ENCODE measurements at places on chromosomes 3 and 15.

DNA sequence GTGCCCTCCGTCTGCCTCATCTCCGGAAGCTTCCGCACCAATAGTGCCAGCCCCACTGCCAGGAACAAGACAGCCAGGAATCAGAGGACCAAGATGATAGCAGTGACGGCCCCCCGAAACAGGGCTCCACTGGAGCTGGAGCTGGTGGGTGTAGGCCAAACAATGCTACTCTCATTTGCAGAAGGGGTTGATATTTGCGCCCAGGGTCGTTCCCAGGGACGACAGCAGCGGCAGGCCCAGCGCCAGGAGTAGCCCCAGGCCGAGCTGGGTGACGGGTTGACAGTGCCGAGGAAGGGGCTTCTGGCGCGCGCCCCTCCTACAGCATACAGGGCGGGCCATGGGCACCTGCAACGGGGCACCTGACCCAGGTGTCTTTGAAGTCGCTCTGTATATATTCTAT is 301.4 kb downstream of the CNTN6 start:
- no peak for DNase-seq

DNA sequence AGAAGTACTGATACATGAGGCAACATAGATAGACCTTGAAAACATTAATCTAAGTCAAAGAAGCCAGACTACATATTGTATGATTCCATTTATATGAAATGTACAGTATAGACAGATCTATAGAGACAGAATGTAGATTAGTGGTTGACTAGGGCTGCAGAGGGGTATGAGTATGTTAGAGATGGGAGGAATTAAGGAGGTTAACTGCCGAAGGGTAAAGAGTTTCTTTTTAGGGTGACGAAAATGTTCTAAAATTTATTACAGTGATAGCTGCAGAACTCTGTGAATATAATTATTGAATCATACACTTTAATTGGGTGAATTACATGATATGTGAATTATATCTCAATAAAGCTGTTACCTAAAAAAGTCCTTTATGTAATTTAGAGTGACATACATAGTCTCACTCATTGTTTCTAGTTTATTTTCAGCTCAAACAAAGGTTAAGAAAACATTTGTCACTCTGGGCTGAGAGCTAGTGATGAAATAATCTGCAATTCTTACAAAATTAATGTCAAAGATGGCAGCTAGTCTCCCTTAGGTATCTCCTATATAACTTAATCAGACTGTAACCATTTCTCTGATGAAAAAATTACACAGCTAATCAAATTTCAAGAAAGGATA is 61.4 kb downstream of the DENND4A start:
- no peak for DNase-seq

DNA sequence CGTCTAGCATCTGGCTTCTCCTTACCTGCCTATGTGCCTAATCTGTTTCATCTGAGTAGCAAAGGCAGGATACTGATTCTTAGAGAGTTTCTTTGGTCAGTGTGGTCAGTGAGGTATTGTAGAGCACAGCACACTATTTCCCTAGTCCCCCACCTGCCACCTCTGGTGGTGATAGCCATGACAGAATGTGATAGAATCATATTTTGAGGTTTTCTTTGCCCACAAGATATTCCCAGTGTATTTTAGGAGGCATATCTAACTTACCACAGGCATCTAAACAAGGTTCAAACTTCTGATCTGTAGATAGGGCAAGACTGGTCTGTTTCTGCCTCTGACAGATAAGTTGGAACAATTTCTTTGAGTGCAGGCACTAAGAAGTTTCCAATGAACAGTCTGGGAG is 188.0 kb downstream of the SOX2 start:
- DNase-seq = no peak

DNA sequence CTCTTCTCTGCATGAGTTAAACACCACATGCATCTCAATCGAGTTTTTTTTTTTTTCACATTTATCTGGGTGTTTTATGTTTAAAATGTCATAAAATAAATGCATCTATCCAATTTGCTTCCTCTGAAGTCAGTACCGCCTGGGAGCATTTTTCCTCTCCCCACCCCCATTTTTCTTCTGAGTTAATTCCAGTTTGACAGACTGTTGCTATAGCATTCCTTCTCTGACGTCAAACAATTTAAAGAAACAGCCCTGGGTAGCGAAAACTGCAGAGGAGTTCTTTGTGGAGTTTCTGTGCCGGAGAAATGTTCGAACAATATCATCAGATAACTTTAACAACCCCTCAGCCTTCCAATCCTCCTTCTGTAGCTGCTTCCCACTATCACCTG is 900 bp upstream of the GNB4 start:
- no peak for DNase-seq

DNA sequence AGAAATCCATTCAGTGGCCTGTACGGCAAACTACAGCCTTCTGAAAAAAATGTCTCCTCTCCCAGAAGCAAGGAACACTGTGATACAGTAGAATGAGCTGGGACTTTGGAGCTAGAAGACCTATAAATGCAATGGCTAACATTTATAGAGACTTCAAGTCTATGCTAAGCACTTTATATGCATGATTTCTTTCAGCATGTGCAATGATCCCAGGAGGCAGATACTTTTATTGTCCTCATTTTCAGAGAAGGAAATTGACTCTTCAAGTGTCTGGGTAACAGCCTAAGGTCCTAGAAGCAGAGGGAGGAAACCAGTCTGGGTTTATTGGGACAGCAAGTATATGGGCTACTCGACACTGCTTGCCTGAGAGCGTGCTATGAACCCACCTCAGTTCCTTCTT is 140.9 kb downstream of the ALDH1A2 start:
- no peak for DNase-seq

- DNase-seq = no peak
Observed at GRCh38 chr3:39327053-39327745, 2.3 kb upstream of the CCR8 start.

DNA sequence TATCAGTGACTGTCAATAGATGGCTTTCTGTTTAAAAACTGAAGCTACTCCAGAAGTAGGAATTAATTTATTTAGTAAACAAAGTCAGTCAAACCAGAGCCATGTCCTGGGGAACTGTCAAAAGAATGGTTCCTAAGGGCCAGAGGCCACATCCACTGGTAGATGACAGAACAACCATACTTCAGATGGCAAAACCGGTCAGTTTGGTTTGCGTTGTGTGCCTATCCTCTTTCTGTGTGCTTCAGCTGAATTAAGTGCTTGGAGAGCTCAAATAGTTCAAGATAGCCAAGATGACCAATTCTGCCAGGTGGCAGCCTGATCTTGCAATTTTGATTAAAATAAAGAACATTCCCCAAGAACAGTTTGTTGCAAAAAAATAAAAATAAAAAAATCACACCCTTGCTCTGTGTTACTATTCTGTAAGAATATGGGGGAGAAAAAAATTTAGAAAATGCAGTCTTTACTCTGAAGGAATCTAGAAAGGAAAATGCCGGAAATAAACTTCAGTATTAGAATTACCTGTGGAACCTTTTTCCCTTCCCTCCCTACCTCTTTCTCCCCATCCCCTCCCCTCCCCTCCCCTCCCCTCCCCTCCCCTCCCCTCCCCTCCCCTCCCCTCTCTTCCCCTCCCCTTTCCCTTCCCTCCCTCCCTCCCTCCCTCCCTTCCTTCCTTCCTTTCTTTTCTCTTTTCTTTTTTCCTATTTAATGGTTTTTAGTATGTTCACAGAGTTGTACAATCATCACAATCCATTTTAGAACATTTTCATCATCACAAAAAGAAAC is 2.5 kb downstream of the MAP3K13 start:
- DNase-seq = no peak

- no peak for DNase-seq
Observed at GRCh38 chr3:71657831-71658530, 67.2 kb downstream of the EIF4E3 start.

DNA sequence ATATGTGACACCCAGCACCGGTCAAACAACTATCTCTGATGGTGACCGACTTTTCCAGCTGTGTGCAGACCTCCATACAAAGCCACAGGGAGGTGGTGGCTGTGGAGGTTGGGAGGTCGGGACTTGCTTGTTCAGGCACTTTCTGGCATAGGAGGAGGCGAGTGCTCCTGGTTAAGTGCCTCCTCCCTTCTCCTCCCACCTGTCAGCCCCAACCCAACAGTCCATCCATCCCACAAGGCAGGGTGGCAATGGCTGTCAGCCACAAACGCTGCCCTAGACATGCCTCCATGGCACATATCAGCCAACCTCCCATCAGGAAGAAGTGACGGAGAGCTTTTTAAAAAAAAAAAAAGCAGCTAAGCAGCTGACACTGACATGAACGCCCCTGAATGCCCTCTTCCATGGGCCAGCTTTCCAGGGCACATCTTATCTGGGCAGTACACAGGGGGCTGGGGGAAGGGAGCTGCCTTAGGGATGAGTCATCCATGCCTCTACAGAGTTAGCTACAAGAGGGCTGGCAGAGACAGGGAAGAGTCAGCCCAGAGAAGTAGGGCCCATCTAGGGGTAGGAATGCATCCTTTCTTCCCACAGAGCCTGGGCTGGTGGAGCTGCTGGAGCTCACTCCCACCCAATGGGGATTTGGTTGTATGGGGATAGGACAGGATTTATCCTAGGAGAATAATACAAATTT is 41.2 kb downstream of the CCDC12 start:
- no peak for DNase-seq

DNA sequence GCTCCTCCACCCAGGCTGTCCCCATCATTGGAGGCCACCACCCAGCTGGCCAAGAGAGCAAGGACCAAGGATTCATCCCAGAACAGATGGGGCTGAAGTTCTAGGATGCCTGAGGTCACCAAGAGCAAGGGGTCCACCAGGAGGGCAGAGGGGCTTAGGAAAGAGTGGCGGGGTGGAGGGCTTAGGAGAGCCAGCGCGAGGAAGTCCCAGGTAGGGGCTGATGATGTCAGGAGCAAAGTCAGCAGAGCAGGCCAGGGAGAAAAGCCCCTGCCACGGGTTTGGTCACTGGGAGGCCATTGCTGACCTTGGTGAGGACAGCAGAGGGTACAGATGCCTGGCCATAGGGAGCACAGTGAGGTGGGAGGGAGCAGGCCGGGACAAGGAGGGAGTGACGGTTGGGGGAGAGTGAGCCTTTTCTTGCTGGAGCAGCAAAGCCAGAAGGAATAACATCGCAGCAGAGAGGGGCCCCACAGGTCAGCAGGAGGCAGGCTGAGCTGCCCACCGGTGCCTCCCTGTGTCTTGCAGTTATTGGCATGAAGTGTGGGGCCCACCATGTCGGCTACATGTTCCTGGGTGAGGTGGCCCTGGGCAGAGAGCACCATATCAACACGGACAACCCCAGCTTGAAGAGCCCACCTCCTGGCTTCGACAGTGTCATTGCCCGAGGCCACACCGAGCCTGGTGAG is 5.2 kb downstream of the PARP3 start:
- no peak for DNase-seq

DNA sequence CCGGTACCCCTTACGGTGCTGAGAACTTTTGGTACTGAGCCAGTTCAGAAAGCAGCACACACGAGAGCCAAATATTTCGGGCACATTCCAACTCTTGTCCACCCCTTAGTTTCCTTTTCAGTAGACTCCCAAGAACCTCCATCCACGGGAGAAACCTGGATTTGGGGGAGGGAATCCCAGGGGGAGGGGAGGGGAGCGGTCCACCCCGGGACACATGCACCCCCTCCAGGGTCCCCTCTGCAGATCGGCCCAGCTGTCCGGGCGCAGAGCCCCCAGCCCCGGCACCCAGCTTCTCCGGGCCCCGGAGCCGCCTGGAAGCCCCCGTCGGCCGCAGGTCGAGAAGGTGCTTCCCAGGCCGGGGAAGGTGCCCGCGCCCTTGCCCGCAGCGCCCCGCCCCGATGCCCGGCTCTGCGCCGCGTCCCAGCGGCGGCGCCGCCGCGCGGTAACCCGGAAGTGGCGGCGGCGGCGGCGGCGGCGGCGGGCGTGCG is 455 bp upstream of the ABHD17C start:
- no peak for DNase-seq

DNA sequence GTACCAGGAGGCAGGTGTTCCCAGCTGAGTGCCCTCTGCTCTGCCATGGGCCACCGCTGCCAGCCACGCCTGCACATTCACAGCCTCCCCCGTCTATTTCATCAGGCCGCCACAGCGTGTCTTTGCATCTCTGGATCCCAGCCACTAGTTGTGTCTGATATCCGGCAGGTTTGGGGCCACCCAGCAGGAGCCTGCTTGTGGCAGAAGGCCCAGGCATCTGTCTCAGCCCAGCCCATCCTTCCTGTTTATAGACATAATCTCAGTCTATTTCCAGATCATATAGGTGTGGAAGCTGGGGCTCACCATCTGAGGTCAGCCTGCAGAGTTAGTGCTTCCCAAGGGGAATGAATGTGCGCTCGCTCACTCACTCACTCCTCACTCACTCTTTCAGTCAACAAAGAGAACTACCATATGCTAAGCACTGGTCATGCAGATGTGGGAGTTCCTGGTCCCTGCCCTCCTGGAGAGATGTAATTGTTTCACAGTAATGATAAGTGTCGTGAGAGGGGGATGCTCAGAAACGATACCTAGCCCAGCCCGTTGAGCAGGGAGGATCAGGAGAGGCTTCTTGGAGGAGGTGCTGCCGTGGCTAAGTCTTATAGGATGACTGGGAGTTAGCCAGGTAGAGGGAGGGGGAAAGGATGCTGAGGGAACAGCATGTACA is 60.6 kb downstream of the FGD5 start:
- peak; percentile 63 for DNase-seq

- DNase-seq = no peak
Observed at GRCh38 chr3:179234199-179234598, 16.7 kb downstream of the KCNMB3 start.

GRCh38 chr3:101146946-101147345 is 153.7 kb upstream of the ABI3BP start:
- DNase-seq = no peak

DNA sequence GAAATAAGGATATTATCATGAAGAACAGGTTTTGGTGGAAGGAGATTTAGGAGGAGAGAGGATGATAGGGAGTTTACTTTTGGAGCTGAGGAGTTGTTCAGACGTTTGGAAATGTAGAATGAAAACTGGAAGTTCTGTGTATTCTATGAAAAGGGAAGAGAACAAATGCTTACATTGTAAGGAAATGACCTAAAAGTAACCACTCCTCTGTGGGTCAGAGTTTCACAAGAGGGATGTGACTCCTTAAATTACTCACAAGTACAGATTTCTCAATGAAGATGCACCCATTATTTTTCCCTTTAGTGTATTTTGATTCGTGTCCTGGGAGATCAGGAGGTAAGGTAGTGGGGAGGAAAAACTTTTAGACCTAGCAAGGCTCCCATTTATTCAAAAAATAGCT is 4.0 kb downstream of the RNF13 start:
- DNase-seq = no peak

- no peak for DNase-seq
Observed at GRCh38 chr3:16809993-16810392, 74.8 kb upstream of the PLCL2 start.

GRCh38 chr15:59371458-59372351 is 966 bp downstream of the MYO1E start:
- no peak for DNase-seq

GRCh38 chr3:76044601-76045600 is 259.6 kb upstream of the ZNF717 start:
- no peak for DNase-seq

GRCh38 chr15:85534031-85534430 is 153.6 kb downstream of the AKAP13 start:
- no peak for DNase-seq

- no peak for DNase-seq
Observed at GRCh38 chr3:60202052-60202726, 1049.1 kb downstream of the FHIT start.

GRCh38 chr3:169256796-169257522 is 406.6 kb downstream of the MECOM start:
- DNase-seq = no peak

- no peak for DNase-seq
Observed at GRCh38 chr3:30500666-30501399, 105.6 kb upstream of the TGFBR2 start.

GRCh38 chr15:47796339-47796738 is 79.0 kb downstream of the SEMA6D start:
- no peak for DNase-seq

Measured in NCI-H524 treated with DMSO at 0.1 percent for 48 hours (cell line).